ENCODE measurements at places on chromosomes 3 and 15. TPM values are rescaled to one million over a fixed set of nuclear protein-coding genes. Genes with fewer than 3 reads are reported as not detected.

HCN4 gene
- total RNA-seq = not detected

GATM gene
- 6.1 TPM for total RNA-seq

LRTM1 gene
- total RNA-seq = not detected

ADGRG7 gene
- not detected for total RNA-seq

GOLGA8T gene
- 1.4 TPM for total RNA-seq

CMTM8 gene
- total RNA-seq = 6.6 TPM

PEAK1 gene
- 53.7 TPM for total RNA-seq

GRCh38 chr3:120778776-120779175, 36.2 kb downstream of the GTF2E1 start:
- no peak for DNase-seq

- DNase-seq = no peak
These were observed 500 bp downstream of the PARP6 start for GRCh38 chr15:72271895-72272212.

- no peak for DNase-seq
These were observed 149.1 kb downstream of the TJP1 start for GRCh38 chr15:29672923-29673809.

DNA sequence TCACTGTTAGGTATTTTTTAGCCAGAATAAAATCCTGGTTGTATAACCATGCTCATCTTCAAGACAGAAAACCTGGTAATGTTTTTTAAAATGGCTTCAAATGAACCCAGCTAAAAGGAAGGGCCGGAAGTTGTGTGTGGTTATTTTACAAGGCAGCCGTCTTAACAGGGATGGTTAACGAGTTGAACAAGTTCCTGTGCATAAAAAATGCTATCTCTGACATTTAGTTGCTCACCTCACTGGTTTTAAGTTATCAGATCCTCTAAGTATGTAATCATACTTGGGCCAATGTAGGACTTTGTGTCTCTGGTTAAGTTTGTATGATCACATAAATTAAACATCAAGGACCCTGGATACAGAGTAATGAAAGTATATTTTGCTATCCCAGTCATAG, 2.1 kb downstream of the ATP11B start:
- DNase-seq = no peak

DNA sequence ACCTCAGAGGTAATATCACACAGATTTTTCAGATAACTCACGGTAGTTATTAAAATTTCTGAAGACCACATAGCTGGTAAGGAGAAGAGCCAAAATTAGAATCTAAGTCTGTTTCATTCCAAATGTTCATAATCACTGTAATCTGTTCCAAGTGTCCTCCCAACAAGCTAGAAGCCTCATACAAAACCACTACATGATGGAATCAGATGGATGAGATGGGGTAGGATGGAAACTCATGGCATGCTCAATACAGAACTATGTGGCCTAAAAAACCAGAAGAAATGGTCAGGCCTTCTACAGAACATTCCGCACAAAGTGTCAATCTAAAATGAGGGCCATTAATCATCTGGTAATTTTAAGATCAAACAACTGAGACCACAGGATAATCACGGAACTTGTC, 91.8 kb downstream of the THBS1 start:
- no peak for DNase-seq

- no peak for DNase-seq
These were observed 39.8 kb downstream of the CGGBP1 start for GRCh38 chr3:88019024-88019423.

DNA sequence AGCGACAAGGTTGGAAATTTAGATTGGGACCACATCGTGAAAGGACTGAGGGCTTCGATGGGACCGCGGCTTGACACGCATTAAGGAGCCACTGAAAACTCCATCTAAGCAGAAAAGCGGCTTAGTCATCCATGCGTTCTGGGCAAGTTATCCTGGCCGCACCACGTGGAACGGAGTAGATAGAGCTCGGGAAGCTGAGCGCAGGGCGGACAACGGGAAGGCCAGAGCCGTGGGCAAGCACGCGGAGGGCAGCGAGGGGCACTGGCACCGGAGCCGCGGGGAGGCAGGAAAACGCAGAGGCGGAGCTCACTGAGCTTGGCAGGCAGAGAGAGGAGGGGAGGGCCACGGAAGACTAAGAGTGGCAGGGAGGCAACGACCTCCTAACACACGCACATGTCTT, 61.3 kb upstream of the VGLL4 start:
- no peak for DNase-seq

DNA sequence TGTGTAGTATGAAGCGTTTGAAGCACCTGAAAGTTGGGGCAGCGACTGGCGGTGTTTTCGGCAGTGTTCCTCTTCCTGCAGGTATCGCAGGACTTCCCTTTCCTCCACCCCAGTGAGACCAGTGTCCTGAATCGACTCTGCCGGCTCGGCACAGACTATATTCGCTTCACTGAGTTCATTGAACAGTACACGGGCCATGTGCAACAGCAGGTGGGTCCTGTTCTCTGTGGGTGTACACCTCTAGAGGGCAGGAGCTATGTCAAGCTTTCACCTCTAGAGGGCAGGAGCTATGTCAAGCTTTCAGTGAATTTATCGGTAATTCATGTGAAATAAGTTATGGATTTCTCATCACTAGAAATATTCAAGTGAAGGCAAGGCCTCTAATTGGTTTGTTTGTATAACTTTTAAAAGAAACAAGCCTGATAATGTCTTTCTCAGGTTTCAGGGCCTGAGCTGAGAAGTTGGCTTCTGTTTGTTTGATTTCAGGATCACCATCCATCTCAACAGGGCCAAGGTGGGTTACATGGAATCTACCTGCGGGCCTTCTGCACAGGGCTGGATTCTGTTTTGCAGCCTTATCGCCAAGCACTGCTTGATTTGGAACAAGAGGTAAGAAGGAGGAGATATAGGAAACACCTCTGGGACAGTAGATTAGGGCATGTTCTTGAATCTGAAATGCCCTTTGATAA, 5.3 kb downstream of the TUBGCP4 start:
- no peak for DNase-seq

DNA sequence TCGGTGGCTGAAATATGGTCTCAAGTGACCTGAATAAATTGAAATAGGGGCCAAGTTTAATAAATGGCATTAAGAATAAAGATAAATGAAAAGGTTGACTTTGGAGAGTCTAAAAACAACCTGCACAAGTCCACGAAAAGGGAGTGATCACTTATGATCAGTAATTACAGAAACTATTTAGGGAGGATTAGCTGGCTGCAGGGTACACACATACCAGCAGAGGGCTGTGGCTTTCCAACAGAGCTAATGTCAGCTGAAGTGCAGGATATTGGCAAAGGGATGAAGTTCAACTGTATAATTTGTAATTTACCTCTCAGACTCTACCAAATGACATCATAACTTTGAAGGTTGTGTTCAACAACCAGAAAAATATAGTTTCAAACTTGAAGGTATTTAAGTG, 86.8 kb downstream of the SYNPR start:
- no peak for DNase-seq

- DNase-seq = no peak
These were observed 113.2 kb upstream of the FGF7 start for GRCh38 chr15:49309889-49310288.

DNA sequence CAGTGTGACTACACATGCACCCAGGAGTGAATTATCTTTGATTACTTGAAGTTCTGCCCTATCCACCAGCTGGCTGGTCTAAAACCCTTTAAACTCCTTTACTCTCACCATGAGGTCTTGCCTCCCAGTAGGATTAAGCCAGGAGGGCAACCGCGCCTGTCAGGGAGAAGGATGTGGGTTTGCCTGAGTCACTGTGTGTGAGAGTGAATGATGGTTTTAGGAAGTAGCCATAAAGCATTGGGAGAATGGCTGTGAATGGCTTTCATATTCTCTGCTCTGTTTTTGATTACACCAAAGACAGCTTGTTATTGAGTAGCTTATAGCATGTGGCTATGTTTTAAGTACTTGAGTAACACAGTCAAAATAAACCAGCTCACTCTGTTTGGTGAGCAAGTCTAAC, 637.7 kb upstream of the TBL1XR1 start:
- DNase-seq = no peak

DNA sequence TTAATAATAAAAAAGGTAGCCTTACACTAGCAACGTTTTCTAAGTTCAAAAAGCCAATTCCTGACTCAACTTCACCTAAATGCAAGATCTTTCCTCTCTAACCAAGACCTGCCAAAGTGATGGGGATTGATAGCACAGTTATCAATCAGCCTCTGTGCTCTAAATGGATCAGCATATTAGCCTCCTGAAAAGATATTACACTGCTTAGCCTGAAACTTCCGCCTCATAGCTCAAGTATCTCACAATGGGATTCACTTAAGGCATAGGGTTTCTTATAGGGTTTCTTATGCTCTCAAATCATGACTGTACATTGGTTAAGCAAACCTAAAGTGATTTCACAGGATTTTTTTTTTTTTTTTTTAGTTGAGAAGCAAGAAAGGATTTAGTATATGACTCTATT, 436 bp upstream of the SLC9A9 start:
- no peak for DNase-seq

DNA sequence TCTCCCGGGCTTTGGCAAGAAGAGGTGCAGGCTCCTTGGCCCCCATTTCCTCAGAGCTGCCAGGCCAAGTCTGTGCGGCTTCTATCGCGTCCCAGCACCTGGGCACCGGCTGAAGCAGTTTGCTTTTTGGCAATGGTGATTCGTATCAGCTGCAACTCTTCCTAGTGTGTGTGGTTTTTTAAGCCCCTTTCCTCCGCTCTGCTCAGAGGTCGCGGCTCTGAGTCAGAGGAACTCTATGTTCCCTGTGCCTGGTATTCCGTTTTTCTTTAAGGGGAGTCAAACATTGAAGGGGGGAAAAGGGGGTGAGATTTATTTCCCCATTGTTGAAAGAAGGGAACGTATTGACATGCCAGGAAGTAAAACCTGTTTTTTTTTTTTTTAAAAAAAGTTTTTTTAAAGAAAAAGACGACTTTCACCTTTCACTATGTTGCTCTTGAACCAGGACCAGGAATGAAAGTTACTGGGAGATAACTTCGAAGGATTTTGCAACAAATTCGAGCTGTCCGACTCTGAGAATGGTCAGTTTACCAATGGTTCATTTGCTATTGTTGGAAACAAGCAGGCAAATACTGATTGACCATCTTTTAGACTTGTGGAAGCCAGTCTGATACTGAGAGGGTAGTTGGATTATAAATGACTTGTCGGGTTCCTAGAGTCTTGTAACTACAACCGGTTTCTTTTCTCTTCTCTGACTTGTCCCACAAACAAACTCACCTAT, 1.1 kb downstream of the ARMC8 start:
- no peak for DNase-seq

GRCh38 chr3:98784666-98785600, 21.8 kb downstream of the ST3GAL6 start:
- no peak for DNase-seq

- no peak for DNase-seq
These were observed 246.7 kb downstream of the LPP start for GRCh38 chr3:188400494-188401243.

DNA sequence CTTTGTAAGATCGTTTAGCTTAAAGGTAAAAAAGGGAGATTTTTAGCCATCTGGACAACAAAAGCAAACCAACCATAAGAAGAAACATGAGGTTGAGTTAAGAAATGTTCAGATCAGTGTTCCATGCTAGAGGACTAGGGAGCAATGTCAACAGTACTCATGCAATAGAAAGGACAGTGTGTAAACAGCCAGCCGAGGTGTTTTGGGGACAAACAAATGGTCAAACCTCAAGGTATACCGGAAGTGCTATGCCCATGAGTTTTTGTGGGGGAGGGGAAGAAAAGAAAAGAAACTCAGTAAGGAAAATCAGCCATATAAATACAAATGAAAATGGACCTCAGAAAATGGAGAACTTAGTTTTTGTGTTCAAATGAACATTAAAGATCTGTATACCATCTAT, 289.5 kb upstream of the GRM7 start:
- DNase-seq = no peak

DNA sequence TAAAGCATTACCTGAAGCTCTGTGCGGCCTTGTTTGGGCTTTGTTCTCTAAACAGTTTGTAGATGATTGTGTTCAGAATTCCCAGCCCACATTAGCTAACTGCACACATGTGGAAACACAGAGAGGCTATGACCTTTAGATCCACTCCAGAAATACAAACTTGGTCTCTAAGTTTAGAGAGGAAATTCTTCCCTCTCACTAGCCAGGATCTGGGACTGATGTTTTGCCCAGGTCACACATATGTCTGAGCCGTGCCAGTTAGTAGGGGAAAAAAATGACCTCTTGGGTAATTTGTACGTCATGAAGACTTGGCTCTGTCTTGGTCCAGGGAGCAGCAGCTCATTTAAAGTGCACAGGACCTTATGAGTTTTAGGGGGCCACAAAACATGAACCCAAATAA, 223.1 kb downstream of the RBMS3 start:
- DNase-seq = no peak

DNA sequence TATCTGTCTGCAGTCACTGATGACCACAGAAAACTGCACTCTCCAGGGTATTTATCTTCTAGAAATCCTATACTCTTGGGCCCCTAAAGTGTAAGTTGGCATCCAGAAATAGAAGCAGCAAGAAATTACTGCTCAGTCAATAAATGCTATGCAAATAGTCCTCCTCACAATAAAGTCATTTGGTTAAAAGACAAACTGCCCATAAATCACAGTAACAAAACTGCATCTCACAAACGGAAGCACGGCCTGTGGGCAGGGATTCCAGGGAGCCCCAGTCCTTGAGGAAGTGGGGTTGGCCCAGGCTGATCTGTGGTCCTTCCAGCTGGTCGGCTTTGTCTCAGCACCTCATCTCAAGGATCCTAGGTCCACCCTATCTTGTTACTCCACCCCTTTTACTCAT, 29.7 kb upstream of the SPATA12 start:
- no peak for DNase-seq

- DNase-seq = no peak
These were observed 33.8 kb downstream of the CCDC66 start for GRCh38 chr3:56590814-56591213.

DNA sequence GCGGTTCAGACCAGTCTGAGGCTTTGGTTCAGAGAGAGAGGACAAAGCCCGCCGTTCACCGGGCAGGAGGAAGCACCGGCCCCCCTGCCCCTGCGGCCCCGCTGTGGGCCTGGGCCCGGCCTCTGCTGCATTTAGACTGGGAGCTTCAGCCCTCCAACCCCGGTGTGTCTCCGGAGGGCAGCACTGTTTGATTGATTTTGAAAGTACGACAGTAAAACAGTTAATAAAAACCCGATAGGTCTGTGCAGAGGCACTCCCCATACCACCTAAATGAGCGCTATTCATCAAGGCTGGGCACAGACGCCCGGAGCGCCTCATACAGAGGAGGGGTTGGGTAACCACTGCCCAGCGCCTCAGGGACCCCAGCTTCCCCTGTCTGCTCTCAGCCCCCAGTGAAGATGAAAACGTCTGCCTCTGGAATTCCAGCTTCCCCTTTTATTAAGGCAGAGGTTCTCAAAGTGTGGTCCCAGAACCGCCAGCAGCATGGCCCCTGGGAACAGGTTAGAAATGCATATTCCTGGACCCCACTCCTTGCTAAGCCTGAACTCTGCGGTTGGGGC, 256.7 kb upstream of the TLE3 start:
- peak; percentile 48 for DNase-seq

All from ascending aorta (tissue), 2 donors.